ENCODE measurements at places on chromosomes 5 and 9.
A peak's percentile ranks its signal among the peaks of the same experiment; 100 is the strongest.

DNA sequence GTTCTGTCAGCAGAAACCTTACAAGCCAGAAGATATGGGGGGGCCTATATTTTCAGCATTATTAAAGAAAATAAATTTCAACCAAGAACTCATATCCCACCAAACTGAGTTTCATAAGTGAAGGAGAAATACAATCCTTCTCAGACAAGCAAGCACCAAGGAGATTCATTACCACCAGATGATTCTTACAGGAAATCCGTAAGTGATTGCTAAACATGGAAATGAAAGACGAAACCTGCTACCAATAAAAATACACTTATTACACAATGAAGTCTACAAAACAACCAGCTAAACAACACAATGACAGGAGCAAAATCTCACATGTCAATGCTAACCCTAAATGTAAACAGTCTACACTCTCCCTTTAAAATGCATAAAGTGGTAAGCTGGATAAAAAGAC is 17.8 kb upstream of the C9orf72 start:
- DNase-seq: no peak

GRCh38 chr5:39274398-39275085 is 55.2 kb upstream of the FYB1 start:
- no peak for DNase-seq

- no peak for DNase-seq
Observed at GRCh38 chr5:103178167-103178566, 58.1 kb downstream of the PPIP5K2 start.

DNA sequence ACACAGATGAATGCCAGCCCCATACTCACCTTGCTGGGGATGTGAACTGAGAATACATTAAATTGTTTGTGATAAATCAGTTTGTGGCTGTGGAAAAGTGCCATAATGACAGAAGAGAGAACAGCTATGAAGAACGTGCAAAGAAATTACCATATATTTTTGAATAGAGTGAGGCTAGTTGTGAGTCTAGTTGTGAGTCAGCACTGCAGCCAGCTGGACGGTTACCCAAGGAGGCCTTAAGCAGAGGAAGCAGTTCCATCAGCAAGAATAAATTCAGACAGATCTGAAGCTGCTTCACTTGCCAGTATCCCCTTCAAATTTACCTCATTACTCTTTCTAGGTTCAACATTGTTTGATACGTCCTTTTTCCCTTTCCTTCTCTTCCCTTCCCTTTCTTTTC is 446.0 kb downstream of the MTRR start:
- no peak for DNase-seq

- DNase-seq: no peak
Observed at GRCh38 chr9:126051446-126052130, 275.0 kb upstream of the MVB12B start.

- DNase-seq: no peak
Observed at GRCh38 chr9:109907810-109908458, 127.9 kb downstream of the PALM2AKAP2 start.

DNA sequence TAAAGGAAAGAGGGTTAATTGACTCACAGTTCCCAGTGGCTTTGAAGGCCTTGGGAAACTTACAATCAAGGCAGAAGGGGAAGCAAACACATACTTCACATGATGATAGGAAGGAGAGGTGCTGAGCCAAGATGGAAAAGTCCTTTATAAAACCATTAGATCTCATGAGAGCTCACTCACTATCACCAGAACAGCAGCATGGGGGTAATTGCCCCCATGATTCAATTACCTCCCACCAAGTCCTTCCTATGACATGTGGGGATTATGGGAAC is 99.7 kb downstream of the PTTG1 start:
- DNase-seq: no peak

GRCh38 chr9:121816845-121817450 is 165.5 kb downstream of the DAB2IP start:
- DNase-seq: no peak

DNA sequence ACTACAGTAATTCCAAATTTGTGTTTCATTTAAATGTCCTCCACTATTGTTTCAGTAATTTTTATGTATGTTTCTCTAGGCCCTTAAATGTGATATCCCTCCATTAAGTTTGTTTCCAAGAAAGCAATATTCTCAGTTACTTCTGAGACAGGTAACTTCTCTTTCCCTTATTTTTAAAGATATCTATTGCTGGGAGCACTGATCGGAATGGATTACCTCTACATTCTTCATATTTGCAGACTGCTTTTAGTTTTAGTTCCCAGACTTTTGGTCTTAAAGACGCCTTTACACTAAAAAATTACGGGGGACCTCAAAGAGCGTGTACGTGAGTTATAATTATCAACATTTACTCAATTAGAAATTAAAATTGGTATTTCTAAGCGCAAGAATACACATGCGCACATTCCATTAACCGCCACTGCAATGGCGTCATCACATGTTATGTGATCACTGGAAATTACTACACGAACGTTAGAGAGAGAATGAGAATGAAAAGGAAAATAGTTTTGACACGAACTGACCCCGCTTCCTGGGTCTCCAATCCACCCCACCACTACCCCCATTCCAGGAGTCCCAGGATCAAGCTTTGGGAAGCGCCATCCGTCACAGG is 519 bp upstream of the RAD50 start:
- no peak for DNase-seq

- no peak for DNase-seq
Observed at GRCh38 chr5:158953929-158954534, 145.7 kb downstream of the EBF1 start.

- no peak for DNase-seq
Observed at GRCh38 chr9:134955801-134956200, 38.1 kb upstream of the FCN1 start.

GRCh38 chr9:38171926-38172325 is 102.9 kb upstream of the SHB start:
- no peak for DNase-seq

DNA sequence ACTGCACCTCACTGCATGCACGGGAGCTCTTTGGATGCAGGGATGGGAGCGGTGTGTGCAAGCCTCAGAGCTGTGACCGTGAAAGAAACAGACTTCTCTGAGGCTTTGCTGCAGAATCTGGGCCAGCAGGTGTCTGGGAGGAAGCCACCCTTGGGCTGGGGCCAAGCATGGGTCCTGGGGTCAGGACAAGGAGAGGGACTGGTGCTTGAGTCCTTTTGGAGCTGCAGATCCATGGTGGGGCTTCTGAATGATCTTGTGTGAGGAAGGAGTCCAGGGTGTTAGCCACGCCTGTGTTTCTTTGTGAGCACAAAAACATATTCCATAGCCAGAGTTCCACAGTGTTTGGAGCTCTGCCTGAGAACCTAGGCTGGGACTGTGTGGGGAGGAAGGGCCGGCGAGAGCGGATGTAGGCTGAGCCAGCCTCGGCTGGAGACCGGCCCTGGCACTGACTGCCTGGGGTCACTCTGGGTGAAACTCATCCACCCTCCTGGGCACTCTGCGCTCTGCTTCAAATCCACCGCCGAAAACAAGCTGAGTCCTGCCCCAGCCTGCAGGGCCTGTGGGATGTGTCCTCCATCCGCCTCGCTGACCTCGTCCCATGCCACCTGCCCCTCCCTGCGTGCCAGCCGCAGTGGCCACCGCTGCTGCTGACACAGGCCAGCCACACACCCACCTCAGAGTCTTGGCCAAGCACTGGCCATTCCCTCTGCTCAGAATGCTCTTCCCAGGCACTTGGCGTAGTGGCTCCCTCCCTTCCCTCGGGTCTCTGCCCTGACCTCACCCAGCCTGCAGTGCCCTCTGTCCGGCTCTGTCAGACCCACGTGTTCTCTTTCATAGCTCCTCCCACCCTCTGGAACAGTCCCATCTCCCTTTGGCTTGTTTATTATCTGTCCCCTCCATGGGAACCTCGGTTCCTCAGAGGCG is 26.7 kb downstream of the ERGIC1 start:
- DNase-seq: peak; percentile 93

DNA sequence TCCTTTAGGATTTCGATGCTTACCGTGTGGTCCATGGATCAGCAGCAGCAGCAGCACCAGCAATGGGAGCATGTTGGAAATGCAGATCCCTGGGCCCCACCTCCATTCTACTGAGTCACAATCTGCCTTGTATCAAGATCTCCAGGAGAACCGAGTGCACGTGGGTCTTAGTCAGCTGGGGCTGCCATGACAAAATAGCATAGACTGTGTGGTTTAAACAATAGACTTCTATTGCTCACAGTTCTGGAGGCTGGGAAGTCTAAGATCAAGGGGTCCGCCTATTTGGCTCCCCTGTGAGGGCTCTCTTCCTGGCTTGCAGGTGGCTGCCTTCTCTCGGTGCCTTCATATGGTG is 1.3 kb upstream of the PROP1 start:
- DNase-seq: no peak

- DNase-seq: no peak
Observed at GRCh38 chr5:172556971-172557461, 84.0 kb upstream of the NEURL1B start.

- no peak for DNase-seq
Observed at GRCh38 chr5:32908641-32909040, 197.5 kb downstream of the NPR3 start.

All from gastrocnemius medialis (tissue), 4 donors.